ENCODE measurements at places on chromosomes 12 and 14.

GRCh38 chr12:125381373-125381772 lies 316.1 kb downstream of the AACS start:
- DNase-seq: no peak

DNA sequence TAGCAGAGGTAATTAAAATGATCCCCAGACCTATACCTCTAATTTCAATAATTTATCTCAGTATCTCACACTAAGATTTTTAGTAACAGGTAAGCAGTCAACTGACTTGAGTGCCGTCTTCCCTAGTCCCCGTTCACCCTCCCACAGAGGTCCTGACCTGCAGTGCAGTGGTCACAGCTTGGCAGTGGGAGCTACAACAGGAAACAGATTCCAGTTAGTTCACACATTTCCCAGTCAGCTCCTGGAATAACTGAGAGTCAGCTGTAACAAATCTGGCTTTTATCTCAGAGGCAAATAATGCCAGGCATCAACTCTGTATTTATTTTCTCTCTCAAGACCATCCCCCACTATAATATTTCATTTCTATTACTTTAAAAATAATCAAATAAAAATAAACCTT lies 308.2 kb downstream of the ATP23 start:
- no peak for DNase-seq

DNA sequence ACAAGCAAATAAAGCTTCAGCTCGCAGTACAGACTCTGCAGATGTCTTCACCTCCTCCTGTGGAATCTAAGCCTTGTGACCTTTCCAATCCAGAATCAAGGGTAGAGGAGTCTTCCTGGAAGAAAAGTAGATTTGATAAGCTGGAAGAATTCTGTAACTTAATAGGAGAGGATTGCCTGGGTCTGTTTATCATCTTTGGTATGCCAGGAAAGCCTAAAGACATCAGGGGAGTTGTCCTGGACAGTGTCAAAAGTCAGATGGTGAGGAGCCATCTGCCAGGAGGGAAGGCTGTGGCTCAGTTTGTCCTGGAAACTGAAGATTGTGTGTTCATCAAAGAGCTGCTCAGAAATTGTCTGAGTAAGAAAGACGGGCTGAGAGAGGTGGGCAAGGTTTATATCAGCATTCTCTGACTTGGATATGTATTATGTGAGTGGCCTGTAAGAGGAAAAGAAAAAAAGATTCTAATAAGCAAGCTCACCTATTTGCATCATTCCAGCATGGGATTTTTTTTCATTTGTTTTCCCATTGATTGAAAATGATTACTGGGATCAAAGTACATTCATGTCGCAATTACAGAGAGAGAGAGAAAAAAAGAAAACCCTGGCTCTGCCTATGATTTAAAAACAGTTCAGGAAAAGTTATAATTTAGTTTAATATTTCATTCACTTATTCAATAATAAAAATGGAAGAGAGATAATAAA lies 767 bp downstream of the REP15 start:
- peak; percentile 20 for DNase-seq

DNA sequence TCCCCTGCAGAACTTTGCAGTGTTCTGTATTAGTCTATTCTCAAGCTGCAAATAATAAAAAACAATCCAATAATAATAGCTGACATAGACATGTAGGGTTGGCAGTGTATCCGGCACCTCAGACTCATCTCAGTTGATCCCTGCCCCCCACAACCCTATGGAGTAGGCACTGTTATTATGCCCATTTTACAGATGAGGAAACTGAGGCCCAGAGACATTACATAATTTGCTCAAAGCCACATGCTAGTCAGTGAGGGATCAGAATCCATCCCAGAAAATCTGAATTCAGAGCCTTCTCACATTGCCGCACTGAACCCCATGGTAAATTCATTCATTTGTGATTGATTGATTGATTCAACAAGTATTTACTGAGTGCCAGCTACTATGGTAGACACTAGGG lies 226.6 kb upstream of the PWP1 start:
- DNase-seq: no peak

DNA sequence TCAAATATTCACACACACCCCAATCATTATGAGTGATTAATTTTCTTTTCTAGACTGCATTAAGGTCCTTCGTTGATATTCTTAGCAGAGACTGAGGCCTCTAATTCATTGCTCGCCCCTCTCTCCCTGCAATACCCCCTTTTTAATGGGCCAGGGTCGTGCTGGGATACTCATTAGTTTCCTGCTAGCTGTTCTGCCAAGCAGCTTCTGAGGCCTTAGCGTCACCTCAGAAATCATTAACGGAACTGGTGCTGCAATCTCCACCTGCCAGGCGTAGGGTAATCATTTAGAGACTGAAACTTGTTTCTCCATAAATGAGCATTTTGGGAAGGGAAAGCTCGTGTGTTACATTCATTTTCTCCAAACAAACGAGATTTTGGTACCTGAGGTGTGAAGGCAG lies 1054.7 kb downstream of the GALC start:
- no peak for DNase-seq

DNA sequence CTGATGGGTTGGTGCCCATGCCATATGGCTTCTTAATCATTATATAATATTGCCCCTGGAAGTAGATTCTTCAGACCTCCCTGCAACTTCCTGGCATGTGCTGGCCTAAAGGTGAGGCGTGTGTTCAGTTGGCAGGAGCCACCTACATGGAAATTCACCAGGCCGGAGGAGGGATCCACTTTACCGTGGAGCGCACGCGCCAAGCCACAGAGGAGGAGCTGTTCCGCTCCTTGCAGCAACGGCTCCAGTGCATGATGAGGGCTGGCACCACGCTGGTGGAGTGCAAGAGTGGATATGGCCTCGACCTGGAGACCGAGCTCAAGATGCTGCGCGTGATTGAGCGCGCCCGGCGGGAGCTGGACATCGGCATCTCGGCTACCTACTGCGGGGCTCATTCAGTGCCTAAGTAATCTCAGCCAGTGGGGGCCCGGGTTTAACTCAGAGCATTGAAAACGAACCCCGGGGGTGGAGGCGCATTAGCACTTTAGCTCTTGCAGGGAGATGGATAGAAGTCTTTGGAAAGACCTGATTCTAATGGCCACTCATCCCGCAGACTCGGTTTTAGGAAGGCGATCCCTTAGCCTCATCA lies 13.5 kb downstream of the AMDHD1 start:
- no peak for DNase-seq

GRCh38 chr12:30614031-30614430 lies 81.6 kb downstream of the IPO8 start:
- DNase-seq: no peak

DNA sequence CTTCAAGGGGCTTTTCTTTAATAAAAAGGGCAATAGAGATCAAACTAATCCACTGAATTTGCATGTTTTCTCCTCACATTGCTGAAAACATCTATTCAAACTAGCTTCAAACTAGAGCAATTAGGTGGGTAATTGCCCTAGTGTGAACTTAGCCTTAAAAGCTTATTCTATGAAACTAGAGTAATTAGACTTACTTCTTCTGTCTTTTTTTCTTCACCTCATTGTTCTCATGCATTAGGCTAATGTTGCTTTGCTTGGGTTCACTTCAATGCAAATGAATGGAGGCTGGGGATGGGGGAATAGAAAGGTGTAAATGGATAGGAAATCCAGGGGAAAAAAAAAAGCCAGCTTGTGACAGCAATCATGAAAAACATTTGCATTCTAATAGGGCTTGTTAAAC lies 414.8 kb upstream of the LMO3 start:
- no peak for DNase-seq

- no peak for DNase-seq
Observed at GRCh38 chr12:115144425-115144824, 460.4 kb upstream of the TBX3 start.

DNA sequence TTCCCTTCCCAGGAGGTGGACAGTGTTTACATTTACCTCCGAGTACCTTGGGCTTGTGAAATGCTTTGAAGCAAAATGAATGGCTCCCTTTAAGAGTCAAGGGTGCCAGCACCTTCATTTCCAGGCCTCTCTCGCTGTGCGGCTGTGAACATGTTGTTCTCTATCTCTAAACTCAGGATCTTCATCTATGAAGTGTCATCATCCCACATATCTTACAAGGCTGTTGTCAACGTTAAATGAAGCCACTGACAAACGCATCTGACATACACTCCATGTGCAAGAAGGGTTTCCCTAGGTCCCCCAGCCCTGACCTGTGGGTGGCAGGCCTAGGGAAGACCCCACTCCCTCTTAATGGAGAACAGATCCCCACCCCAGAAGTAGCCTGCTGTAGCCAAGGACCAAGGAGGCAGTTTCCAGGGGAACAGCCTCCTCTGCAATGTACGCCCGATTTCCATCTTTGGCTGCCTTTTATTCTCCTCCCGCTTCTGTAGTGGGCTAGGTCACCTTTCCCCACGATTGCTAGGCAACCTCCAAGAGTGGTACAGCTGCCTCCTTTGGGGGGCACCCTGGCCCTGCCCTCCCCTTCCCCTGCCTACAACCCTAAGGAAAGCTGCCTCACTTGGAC lies 7.6 kb downstream of the ACTN1 start:
- DNase-seq: no peak

- DNase-seq: no peak
Observed at GRCh38 chr12:87054226-87054625, 798.0 kb upstream of the MGAT4C start.

- DNase-seq: no peak
Observed at GRCh38 chr14:57573173-57573572, 79.5 kb upstream of the CCDC198 start.

- DNase-seq: no peak
Observed at GRCh38 chr12:102797528-102797927, 119.5 kb downstream of the PAH start.

- no peak for DNase-seq
Observed at GRCh38 chr12:91507754-91508153, 325.1 kb upstream of the DCN start.

DNA sequence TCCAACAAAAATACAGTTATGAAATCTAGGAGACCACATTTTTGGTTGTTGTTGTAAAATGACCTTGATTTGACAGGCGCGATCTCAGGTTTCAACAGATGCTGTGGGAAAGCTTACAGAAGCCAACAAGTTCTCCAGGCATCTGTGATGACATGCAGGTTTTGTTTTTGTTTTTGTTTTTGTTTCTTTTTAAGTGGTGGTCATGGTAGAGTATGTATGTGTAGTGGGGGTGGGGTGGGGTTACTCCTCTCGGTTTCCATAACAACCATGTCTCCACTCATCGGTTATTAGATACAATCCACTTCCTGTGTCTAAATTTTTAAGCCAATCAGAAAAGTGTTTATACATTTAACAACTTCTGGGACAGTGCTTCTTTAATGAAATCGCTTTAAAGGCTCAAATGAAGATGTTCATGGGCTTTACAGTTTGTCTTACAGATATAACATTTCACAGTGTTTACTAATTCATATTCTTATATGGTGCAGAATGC lies 199.9 kb upstream of the FOXN3 start:
- no peak for DNase-seq

GRCh38 chr14:100525615-100526014 lies 61.6 kb downstream of the BEGAIN start:
- DNase-seq: no peak

DNA sequence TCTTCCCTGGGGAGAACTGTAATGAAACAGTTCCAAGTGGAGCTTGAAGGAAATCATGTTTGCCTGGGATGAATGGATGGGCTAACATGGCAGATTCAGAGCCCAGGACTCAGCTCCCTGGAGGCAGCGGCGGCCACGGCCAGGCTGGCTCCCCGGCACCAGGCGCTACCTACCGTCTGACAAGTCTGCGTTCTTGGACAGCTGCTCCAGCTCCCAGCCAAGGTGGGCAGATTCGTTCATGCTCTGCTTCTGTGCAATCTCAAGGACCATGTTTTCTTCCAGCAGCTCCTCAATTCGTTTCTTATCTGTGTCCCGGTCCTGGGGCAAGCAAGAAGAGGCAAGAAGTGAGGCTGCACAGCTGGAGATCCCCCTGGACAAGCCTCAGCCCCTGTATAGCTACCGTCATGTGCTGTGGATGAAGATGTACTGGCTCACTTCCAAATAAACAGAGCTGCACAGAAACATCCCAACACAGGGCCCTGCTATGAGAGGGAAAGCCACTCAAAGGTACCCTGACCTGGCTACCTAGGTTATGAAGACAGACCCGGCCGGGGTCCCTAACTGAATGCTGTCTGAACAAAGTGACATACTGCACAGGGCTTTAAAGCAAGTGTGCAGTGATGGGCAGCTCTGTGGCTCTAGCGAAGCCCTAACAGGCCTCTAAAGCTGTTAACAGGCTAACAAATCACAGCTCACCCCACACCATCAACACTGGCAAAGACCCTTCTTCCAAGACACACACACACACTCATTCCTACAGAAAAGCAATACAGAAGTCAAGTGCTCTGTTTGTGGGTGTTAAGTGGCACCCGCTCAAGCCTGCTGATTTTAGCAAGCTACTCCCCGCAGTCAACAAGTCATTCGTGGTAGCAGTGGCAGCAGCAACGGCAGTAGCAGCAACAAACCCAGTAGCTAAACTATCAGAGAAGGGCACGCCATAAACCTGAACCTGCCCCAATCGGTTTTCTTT lies 80.4 kb upstream of the GPR68 start:
- no peak for DNase-seq

GRCh38 chr12:49537231-49537751 lies 1.5 kb upstream of the KCNH3 start:
- no peak for DNase-seq

DNA sequence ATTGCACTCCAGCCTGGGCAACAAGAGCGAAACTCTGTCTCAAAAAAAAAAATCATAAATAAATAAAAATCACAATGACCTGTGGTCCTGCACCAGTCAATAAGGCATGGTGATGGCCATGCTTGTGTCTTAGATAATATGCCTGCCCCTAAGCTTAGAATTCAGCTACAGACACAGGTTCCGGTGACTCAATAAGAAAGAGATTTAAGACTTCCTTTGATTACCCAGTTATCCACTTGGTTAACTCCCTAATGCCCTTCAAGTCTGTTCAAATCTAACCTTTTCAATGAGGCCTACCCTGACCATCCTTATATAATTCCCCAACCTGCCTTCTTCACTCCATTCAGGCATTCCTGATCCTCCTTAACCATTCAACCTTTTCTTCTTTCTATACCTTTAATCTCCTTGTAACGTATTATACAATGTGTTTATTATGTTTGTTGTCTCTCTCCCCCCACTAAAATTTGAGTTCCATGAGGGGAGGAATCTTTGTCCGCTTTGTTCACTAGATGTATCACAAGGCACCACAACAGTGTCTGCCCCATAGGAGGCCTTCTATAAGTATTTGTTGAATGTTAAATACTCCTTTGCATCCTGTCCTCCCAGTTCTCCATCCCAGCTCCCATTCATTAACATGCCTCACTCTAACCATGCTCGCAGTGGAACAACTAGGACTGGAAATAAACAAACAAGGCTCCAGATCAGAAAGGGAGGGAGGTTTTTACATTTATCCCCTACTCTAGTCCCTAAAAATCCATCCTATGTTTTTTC lies 8.9 kb downstream of the MAP4K5 start:
- no peak for DNase-seq

All from BE2C (cell line).